ENCODE measurements at places on chromosomes 1 and 21. TPM values are rescaled to one million over a fixed set of nuclear protein-coding genes. Genes with fewer than 3 reads are reported as not detected.

The MYCL gene
- 1.7 TPM for total RNA-seq

The SLC19A2 gene
- total RNA-seq = 2.3 TPM

The SPRR2F gene
- not detected for total RNA-seq

The LRRIQ3 gene
- total RNA-seq = 1.6 TPM

The KCNN3 gene
- 17.3 TPM for total RNA-seq

The GUCA2A gene
- total RNA-seq = not detected

The WNT2B gene
- total RNA-seq = 0.15 TPM

The OLIG2 gene
- not detected for total RNA-seq

The EGLN1 gene
- total RNA-seq = 10.5 TPM

GRCh38 chr1:181129771-181130606, 41.5 kb downstream of the IER5 start:
- DNase-seq = no peak

GRCh38 chr1:40389322-40389803, 15.8 kb downstream of the SMAP2 start:
- no peak for DNase-seq

DNA sequence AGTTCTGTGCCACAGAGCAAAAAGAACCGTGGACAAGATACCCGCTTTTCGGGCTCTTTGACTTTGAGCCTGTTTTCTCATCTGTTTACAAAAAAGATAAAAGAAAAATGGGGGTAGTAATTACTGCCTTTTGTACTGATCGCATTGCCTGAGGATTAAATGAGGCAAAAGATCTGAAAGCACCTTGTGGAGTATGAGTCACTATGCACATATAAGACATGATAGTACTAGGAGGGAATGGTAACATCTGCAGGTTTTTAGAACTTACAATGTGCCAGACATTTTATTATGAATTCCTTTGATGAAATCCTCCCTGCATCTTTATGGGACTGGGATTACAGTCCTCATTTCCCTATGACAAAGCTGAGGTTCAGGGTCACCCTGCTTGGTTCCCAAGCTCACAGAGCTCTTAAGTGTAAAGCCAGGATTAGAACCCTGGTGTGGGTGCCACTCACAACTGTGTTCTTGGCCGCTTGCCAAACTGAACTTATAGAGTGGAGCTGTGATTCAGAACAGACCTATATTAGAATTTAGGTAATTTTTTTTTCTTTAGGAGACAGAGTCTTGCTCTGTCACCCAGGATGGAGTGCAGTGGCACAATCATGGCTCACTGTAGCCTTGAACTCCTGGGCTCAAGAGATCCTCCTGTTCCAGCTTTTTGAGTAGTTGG, 1.8 kb downstream of the DISC1 start:
- no peak for DNase-seq

DNA sequence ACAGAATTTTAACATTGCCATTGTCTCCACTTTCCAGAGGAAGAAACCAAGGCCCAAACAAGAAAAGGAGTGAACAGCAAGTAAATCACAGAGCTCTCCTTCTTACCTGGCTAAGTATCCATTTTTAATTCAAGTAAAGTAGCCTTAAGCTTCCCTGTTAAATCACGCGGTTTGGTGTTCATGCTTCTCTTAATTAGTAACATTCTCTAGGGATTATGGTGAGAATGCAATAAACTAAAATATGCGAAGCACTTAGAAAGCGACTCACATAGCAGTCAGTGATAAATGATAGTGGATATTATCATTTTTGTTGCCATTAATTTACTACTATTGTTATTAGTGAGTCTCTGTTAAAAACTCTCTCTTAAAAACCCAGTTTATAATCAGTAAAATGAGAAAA, 630.5 kb upstream of the TMPRSS15 start:
- DNase-seq = no peak

- DNase-seq = no peak
Measured at GRCh38 chr1:41274752-41275545, 32.8 kb upstream of the SCMH1 start.

- no peak for DNase-seq
Measured at GRCh38 chr1:199135901-199136300, 497.1 kb downstream of the PTPRC start.

GRCh38 chr1:220873087-220873486, 6.2 kb upstream of the HLX start:
- DNase-seq = no peak

DNA sequence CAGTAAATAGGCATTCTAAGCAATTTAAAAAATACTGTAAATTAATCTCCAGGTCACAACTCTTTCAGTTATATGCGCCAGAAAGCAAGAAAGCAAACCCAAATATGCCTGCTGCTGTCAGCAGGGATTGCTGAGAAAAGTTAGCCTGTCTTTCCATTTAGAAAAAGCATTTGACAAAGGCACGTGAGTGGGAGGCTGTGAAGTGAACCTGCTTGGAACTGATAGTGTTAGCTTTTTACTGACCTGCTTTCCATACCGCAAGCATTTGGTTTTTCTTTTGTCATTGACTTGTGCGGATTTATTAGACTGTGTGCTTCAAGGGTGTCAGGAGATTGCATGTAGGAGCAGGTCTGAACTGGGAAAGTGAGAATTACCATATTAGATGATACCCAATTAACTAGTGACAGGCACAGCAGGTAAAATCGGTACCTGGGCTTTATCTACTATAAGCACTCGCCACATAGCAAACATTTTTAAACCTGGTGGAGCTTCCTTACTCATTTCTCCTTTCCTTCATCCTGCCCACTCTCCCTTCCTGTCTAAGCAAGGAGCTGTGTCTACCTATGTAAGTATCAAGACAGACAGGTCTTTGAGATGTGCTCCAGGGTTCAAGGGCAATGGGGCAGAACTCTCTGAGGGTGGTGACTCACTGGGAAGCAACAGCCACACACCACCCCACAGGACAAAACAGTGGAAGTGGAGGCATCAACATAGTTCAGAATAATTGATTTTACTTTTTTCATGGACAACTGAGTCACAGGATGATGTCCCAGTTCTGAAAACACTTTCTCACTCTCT, 323.9 kb downstream of the DISC1 start:
- DNase-seq = no peak

GRCh38 chr1:22533244-22533895, 29.9 kb upstream of the EPHA8 start:
- no peak for DNase-seq

DNA sequence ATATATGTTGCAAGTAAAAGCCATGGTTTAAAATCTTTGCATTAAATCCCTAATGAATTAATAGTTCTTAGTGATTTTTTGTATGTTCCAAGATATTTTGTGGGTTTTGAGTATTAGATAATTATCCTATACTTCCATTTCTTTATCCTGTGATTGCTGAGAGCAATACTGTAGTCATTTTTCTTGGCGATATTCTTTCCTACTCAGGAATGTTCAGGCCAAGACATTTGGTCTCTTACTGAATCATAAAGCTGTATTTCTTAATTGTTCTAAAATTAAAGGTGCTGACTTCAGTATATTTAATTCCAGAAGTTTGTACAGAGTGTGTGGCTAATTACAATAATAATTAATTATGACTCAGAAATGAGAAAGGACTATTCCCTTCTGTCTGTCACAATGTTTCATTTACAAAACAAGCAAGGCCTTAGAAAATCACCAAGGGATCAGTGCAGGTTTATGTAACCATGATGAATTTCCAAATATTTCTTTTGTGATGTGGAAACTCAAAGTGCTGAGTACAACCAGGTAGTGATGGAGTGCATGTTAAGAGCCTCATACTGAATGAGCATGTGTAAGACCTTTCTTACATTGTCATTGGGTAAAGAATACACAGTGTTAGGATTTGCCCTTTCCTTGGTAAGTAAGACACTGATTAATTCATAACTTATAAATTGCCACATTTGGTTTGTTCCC, 161.2 kb downstream of the HMCN1 start:
- DNase-seq = no peak

DNA sequence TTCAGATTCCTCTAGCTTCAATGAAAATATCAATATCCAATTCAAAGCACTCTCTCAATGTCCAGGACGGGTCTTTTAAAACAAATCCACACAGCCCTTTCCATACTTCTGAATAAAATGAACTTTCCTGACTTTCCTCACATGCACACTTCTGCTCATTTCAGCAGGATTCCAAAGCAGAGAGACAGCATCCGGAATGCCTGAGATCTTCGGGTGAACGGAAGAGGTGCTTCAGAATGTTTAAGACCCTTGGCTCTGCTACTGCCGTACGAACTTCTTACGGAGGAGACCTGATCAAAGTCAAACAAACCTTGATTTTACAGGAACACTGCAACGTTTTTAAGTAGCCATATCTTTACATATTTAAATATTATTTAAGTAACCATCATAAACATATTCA, 245.7 kb downstream of the PTBP2 start:
- no peak for DNase-seq

DNA sequence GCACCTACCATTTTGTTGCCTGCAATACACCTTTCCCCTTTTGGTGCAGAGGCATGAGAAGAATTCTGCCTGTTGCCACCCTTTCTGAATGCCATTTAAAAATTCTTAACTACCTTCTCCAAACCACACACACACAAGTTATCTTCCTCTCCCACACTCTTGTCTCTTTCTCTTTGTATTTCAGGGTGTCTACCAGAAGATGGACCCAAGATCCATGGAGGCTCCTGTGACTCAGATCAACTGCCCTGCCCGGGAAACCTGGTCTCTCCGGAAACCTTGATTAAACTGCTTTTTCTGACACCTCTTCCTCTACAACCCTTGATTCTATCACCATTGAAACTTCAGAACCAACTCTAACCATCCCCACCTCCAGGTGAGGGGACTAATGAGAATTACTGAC, 2.4 kb upstream of the TARS2 start:
- DNase-seq = no peak

GRCh38 chr1:229887043-229887822, 179.8 kb upstream of the GALNT2 start:
- DNase-seq = no peak

DNA sequence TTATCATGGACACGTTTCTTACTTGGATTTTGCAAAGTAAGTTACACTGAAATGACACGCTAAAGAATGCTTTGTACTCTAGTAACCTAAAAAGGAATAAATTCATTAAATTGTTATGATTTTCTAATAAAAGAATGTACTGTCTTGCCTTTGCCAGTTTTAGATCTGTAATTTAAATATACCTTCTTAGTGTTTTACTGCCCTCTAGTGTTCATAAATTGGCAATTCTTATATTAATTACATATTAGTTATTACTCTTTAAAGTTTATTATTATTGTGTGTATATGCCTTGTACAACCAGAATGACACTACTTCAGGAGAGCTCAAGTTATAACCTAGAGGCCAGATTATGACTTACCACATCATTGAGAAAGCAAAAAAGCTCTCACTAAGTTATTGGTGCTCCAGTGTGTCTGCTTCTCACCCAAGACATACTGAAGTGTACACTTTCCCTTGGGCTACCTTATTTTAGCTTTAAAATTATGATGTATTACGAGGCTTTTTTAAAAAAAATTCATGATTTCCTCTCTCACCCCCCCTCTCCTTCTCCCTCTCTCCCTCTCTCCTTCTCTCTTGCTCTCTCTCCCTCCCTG, 169.9 kb downstream of the HS2ST1 start:
- no peak for DNase-seq

DNA sequence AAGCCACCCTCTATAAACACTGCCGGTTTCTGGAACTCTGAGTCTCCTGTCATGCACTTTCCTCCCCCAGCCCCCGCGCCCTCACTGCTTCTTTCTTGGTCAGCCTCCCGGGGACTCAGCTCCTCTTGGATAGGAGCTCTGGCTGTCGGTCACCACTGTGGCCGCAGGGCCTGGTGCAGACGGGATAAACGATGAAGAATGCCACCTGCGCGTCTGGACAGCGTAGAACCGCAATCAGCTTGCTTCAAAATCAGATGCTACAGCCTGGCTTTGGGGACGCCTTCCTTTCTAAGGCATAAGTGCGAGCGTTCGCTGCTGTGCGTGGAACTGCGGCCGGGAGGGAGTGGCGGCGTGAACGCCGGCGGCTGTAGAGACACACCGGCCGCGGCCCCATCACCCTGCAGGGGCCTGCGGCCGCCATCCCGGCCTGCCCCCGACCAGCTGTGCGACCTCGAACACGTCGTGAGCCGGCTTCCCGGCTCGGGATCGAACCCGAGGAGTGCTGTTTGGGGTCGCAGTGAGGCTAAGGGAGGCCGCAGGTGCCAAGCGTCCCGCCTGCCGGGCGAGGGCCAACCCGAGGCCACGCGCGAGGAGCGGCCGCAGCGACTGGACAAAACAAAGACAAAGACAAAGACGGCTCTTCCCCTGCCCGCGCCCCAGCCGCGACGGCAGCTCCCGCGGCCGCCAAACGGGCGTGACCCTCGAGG, 688 bp downstream of the PTTG1IP start:
- no peak for DNase-seq

GRCh38 chr1:215423288-215423687, 143.8 kb upstream of the KCTD3 start:
- no peak for DNase-seq

GRCh38 chr1:162632698-162633080, 425 bp downstream of the DDR2 start:
- no peak for DNase-seq

DNA sequence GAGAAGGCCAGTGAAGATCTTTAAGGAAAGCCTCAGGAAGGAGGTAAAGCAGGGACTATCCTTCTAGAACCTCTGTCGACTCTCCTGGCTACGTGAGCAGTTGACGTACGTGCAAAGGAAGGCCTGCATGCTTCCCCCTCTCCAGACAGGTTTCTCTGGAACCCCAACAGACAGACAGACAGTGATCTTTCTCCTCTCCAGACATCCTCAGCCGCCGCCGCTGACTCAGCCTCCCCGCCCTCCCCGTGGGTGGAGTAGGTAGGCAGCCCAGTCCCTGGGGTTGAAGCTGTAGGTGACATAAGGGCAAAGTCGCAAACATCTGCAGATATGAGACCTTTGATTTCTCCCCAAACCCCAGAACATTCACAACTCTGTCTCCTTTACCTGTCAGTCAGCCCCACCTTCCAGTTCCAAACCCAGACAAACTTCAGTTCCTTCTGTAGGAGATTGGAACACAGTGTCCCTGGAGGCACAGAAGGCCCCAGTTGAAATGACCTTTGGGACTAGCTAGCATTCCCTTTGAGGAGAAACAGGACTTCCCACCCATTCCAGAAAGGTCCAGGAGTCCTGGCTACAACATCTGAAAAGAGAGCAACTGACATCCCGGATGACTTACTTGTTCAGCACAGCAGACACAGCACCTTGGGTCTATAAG, 146.0 kb upstream of the JUN start:
- DNase-seq = no peak

DNA sequence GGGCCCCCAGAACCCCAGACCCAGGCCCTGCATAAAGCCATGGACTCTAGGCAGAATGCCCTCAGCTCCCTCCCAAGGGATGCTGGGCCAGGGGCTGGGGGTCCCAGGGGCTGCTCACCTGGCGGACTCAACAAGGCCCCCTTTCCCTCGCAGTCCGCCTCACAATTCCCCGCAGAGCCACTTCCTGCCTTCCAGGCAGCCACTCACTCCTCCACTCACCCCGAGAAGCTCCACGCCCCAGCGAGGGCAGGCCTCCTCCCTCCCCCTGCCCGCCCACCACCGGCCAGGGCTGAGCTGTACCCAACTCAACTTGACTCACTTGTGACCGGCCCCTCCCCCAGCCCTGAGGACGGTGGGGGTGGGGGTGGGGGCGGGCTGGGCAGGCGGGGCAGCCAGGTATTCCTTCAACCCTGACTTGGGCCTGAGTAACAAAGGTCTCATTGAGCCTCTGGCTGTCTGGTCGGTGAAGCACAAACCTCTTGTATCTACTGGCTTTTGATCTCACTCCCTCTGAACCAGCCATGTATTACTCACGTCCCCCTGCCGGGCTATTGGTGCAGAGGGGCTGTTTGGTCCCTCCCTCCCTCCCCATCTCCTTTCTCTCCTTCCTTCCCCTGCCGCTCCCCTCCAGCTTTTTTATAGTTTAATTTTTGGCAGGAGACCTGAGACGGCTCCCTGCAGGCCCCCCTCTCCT, 5.9 kb downstream of the BLACAT1 start:
- DNase-seq = no peak

- DNase-seq = no peak
Measured at GRCh38 chr1:60694980-60695379, 387.4 kb upstream of the NFIA start.

All from GM12878 (cell line).